ENCODE measurements at places on chromosomes 2 and 18. TPM values are rescaled to one million over a fixed set of nuclear protein-coding genes. Genes with fewer than 3 reads are reported as not detected.

PPIL3 gene
- 56.1 TPM for total RNA-seq

REG1A gene
- 0.46 TPM for total RNA-seq

NGEF gene
- 65.0 TPM for total RNA-seq

KIAA2012 gene
- 2.5 TPM for total RNA-seq

ELOA2 gene
- total RNA-seq: not detected

ASTL gene
- not detected for total RNA-seq

GLI2 gene
- total RNA-seq: 1.2 TPM

ZC3H15 gene
- 78.2 TPM for total RNA-seq

ST3GAL5 gene
- 76.1 TPM for total RNA-seq

NFE2L2 gene
- 15.9 TPM for total RNA-seq

PCARE gene
- total RNA-seq: 0.23 TPM

VIL1 gene
- total RNA-seq: not detected

SYT4 gene
- 357 TPM for total RNA-seq

PFN4 gene
- 0.92 TPM for total RNA-seq

CRYGC gene
- not detected for total RNA-seq

MTA3 gene
- 46.4 TPM for total RNA-seq

INHBB gene
- 11.3 TPM for total RNA-seq

TMEM17 gene
- 7.8 TPM for total RNA-seq

GKN2 gene
- total RNA-seq: not detected

TCF23 gene
- total RNA-seq: not detected

DNER gene
- 289 TPM for total RNA-seq

ZNF892 gene
- 28.8 TPM for total RNA-seq

ANKRD44 gene
- total RNA-seq: 78.2 TPM

CCDC142 gene
- total RNA-seq: 31.1 TPM

CAVIN2 gene
- total RNA-seq: 5.3 TPM

DUSP11 gene
- total RNA-seq: 28.6 TPM

TDRD15 gene
- total RNA-seq: under 0.01 TPM

CDCA7 gene
- total RNA-seq: 21.9 TPM

HOXD1 gene
- not detected for total RNA-seq

MOGAT1 gene
- not detected for total RNA-seq

OTOS gene
- total RNA-seq: not detected

TMEM37 gene
- 0.92 TPM for total RNA-seq

RAPGEF4 gene
- 60.7 TPM for total RNA-seq

UGT1A8 gene
- total RNA-seq: not detected

UGT1A5 gene
- total RNA-seq: not detected

SLC40A1 gene
- 51.0 TPM for total RNA-seq

LHCGR gene
- 0.23 TPM for total RNA-seq

RAX gene
- total RNA-seq: 0.23 TPM

TSPYL6 gene
- total RNA-seq: 0.23 TPM

SERPINB10 gene
- 0.46 TPM for total RNA-seq

FAM237A gene
- 0.46 TPM for total RNA-seq

ARHGAP25 gene
- 2.3 TPM for total RNA-seq

IL37 gene
- not detected for total RNA-seq
